ENCODE measurements at places on chromosomes 16 and 17. TPM values are rescaled to one million over a fixed set of nuclear protein-coding genes. Genes with fewer than 3 reads are reported as not detected.

DNA sequence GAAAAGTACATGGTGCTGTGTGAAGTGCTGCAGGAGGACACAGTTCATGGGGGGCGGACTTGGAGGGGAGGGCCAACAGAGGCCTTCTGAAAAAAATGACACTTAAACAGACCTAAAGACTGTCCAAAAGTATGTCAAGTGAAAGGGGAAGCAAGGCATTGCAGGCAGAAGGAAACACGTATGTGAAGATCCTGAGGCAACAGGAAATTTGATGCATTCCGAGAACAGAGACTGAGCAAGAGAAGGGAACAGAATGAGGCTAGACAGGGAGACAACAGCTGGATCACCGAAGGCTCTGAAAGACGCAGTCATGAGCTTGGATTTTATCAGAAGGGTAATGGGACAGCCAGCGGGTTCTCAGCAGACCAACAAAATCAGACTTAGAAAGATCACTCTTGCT is 1.1 kb downstream of the IFT20 start:
- DNase-seq = no peak

- DNase-seq = no peak
Observed at GRCh38 chr17:27892542-27892865, 661 bp downstream of the LYRM9 start.

DNA sequence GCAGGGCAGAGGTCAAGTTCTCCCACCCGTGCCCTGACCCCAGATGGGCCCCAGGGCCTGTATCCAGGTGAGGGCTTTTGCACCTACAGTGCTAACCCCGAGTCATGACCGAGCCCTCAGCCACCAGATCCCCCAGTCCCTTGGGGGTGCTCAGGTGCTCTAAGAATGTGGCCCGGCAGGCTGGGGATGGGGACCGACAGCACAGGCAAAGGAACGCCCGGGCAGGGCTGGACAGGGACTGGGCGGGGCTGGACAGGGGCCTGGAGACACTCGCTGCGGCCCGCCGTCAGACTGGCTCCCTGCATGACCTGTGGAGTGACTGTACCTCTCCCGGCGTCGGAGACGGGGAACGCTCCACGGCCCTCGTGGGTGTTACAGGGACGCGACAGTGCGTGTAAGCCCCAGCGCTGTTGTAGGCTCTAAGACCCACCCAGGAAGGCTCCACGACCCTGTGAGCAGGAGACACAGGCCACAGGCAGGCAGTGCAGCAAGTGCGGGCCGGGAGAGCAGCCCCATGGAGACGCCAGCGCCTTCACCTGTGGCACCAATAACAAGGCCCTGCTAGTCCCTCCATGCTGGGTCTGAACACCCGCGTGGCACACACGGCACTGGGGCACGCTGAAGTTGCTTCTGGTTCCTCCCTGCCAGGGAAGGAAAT is 38.8 kb downstream of the CBFA2T3 start:
- DNase-seq = no peak

SLX4 gene
- total RNA-seq = 2.0 TPM

EFCAB5 gene
- 1.5 TPM for total RNA-seq

TBC1D26 gene
- 0.09 TPM for total RNA-seq

KRT28 gene
- total RNA-seq = 0.05 TPM

Measured in thymus (tissue), 14 donors.